ENCODE measurements at places on chromosomes 4 and X.
A peak's percentile ranks its signal among the peaks of the same experiment; 100 is the strongest.

GRCh38 chr4:137664046-137664387 is 131.7 kb upstream of the PCDH18 start:
- no peak for DNase-seq

DNA sequence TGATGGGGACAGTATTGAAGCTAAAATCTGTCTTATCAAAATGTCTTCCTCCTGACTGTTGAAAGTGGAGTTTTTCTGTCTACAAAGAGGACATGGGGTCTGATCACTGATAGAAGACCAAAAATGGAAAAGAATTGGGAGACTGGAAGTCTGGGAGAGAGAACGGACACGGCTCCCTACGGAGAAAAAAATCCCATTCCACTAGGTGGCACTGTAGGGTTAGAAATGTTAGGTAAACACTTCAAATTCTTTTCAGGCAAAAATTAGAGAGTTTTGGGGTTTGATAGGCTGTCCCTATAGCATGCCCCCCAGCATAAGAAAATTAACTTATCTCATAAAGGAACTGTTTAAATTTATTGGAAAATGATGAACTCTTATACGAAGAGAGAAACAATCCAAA is 200.5 kb downstream of the FAM133A start:
- DNase-seq = no peak

GRCh38 chrX:132648895-132649294 is 160.1 kb upstream of the MBNL3 start:
- no peak for DNase-seq

DNA sequence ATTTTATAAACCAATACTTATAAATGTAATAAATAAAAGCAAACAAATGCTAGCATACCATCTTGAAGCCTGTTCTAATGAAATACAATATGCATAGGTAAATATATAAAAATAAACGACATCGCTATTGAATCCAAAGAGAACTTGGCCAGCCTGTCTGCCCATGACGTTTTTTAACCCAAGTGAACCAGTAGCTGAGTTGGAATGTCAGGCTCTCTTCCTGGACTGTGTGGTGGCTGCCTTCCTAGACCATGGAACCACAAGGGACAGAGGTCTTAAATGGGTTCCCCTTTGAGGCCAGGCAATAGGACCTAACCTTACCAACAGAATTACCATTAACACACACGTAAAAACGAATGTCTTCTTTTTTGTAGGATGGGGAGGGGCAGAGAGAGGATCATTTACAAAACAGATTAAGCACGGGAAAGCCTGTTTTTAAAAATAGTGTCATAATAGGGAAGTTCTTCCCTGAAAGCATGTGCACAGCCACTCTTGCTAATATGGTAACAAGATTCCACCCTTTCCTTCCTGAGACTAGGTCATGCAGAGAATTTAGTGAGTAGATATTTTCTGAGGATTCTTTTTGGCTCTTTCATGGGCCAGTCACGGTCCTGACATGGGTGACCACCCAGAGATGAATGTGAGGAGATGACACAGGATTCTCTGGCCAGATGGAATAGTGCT is 69.4 kb upstream of the ACSL1 start:
- DNase-seq = no peak

GRCh38 chr4:26763063-26763462 is 97.6 kb upstream of the STIM2 start:
- no peak for DNase-seq

- DNase-seq = no peak
Measured at GRCh38 chr4:167826281-167826680, 266.1 kb upstream of the ANXA10 start.

GRCh38 chrX:24355095-24355494 is 5.3 kb upstream of the SUPT20HL1 start:
- no peak for DNase-seq

DNA sequence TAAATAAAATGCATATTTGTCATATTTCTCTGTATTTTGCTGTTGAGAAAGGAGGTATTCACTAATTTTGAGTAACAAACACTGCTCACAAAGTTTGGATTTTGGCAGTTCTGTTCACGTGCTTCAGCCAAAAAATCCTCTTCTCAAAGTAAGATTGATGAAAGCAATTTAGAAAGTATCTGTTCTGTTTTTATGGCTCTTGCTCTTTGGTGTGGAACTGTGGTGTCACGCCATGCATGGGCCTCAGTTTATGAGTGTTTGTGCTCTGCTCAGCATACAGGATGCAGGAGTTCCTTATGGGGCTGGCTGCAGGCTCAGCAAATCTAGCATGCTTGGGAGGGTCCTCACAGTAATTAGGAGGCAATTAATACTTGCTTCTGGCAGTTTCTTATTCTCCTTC is 3.3 kb downstream of the HTT start:
- peak; percentile 47 for DNase-seq

DNA sequence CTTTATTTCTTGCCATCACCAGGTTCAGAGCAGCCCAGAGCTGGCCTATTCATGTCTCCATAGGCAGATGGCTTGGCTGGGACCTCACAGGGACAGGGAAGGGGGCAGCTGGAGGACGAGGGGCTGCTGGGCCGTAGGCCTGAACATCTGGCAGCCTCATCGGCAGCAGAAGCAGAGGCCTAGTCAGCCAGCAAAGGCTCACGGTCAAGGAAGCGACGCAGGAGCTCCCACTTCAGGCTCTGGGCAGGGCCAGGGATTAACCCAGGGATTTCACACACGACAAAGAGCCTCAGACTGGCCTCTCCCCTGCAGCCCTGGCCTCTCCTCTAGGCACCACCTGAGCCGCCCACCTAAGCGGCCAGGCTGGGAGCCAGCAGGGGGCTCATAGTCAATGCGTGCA is 46.0 kb upstream of the MAN2B2 start:
- no peak for DNase-seq

- no peak for DNase-seq
Measured at GRCh38 chrX:3532581-3533085, 180.8 kb downstream of the PRKX start.

- DNase-seq = no peak
Measured at GRCh38 chrX:9816084-9816700, 30.0 kb downstream of the SHROOM2 start.

- no peak for DNase-seq
Measured at GRCh38 chr4:145614233-145614610, 5.0 kb upstream of the MMAA start.

GRCh38 chr4:8099981-8100464 is 58.6 kb downstream of the ABLIM2 start:
- DNase-seq = no peak

GRCh38 chrX:34300871-34301270 is 168.8 kb upstream of the FAM47A start:
- peak; percentile 22 for DNase-seq

GRCh38 chrX:51852621-51853020 is 40.8 kb upstream of the MAGED1 start:
- DNase-seq = no peak

DNA sequence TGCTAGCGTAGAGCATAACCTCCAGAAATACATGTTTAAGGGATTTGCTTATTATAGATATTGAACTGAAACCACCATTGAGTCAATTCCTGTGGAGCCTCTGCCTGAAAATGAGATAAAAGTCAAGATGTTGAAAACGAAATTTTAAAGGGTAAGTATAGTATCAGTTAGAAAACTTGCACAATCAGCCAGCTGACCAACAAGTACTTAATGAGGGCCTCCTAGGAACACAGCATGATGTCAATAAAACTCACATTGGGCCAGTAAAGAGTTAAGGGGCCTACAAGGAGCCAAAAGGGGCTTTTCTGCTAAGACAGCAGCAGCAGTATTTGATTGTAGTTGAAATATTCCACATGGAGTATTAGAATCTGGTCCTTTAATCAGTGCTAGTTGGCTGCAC is 314.1 kb upstream of the PPARGC1A start:
- DNase-seq = no peak

DNA sequence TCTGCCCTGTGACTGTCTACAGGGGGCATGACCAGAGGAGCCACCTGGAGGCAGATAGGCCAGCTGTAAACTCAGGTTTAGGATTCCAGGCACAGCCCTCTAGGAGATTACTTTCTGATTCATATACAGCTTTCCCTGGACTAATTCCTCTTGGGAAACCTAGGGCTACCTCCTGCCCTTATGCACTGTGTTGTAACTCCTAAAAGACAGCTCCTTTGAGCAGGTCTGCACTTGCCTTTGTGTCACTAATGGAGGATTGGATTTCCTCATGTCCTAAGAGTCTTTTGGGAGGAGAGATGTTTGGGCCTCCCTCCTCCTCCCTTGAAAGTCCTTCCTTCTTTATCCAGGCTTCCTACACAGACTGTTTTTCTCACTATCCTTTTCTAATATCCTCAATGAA is 202.0 kb downstream of the PCDH19 start:
- DNase-seq = no peak

DNA sequence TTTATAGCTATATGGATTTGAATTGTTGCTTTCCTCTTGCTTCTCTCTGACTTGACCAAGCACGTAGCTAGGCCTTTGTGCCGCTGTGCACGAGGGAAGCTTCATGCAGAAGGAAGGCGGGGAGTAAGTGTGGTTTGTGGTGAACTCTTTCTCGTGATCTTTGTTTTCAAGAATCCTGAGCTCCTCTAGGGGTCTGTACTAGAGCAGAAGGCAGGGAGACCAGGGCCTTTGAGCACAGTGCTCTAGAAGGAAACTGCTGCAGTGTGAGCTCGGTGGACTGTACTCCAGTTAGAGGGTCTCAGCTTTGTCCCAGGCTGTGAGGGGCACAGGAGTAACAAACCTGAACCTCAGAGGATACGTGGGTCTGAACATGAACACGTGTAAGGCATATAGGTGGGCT is 49.0 kb downstream of the AGA start:
- DNase-seq = no peak

- no peak for DNase-seq
Measured at GRCh38 chrX:153625271-153626024, 21.6 kb upstream of the DUSP9 start.

GRCh38 chrX:39222346-39223113 is 421.3 kb downstream of the MID1IP1 start:
- no peak for DNase-seq

GRCh38 chr4:2924765-2925301 is 38.4 kb downstream of the NOP14 start:
- DNase-seq = no peak

DNA sequence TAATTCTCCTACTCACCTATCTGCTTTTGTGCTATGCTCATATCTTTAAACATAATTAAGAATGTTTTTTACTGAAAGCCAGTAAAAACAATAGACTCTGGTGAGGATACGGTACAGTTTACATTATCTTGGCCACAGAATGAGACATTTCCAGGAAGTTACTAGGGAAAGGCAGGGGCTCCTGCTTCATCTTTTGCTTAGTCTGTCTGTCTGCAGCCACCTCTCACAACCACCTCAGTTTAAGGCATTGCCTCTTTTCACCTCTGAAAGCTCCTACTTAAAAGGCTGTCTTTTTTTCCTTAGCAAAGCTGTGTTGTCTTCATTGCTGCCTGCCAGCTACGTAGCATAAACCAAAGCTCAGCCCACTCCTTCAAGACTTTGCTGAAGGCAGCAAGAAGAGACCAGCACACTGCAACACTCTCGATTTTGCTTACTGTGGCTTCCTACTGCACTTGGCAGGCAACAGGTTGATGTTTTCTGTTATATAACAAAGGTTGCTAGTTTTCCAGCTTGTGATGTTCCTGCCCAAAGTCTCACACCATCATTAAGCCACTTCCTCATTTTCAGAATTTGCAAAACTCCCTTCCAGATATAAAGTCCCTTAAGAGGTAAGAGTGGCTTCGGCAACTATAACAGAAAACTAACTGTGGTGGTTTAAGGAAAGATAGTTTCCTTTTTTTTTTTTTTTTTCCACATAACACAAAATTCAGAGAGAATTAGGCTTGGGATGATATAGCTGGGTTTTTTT is 432.9 kb downstream of the GRXCR1 start:
- DNase-seq = no peak

- DNase-seq = peak; percentile 75
Measured at GRCh38 chrX:69285881-69286564, 120.8 kb upstream of the PJA1 start.

DNA sequence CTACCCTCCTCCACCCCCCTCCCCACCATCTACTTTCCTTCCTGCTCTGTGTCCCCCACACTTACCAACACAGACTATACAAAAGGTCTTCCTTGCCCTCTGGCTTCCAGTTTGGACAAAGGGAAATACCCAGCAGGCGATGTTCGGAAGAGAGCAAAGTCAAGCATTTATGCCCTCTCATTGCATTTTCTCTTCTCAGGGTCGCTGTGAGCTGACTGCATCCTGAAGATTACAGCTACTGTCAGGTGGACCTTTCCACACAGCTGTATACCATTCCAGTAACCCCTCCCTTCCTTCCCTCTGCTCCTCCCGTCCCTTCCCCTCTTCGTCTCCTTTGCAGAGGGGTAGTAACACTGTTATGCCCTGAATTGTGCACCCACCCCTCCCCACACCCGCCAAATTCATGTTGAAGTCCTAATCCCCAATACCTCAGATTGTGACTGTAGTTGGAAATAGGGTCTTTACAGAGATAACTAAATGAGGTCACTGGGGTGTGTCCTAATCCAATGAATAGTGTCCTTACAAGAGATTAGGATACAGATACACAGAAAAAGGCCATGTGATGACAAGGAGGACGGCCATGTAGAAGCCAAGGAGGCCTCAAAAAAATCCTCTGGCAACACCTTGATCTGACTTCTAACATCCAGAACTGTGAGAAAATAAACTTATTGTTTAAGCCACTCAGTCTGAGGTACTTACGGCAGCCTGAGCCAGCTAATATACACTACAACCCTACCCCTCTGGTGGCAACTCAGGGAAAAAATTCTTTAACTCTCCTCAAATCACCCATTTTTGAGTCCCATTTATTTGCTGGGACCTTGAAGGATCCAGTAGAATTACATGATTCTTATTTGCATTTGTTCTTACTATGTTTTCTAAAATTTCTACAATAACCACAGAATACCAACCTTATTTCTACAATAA is 11.7 kb downstream of the MORF4L2 start:
- DNase-seq = no peak

DNA sequence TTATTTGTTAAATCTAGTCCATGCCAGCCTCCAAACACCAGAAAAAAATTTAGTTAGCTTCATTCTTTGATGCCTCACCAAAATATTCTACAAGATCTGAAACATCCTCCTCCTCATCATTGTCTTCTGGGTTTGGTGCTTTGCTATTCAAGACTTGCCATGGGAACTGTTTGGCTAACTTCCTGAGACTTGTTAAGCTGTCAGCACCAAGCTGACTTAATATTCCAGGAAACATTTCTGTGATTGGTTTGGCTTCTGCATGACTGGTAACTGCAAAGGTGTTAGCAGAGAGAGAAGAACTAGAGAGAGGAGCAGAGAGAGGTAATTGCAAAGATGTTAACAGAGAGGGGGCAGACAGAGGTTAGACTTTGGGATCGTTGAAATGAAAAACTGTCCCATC is 101.3 kb downstream of the PALLD start:
- no peak for DNase-seq

GRCh38 chr4:120855307-120856001 is 67.1 kb downstream of the PRDM5 start:
- no peak for DNase-seq

- DNase-seq = no peak
Measured at GRCh38 chrX:71321731-71322130, 20.2 kb downstream of the ITGB1BP2 start.

All from activated T-cell treated with anti-CD3 and anti-CD28 coated beads, Interleukin-2, amount 50 U/mL, for 48 hours (primary cell).